Panc1 (cell line): ENCODE measurements at places on chromosomes 12 and 14. TPM values are rescaled to one million over a fixed set of nuclear protein-coding genes. Genes with fewer than 3 reads are reported as not detected.

DNA sequence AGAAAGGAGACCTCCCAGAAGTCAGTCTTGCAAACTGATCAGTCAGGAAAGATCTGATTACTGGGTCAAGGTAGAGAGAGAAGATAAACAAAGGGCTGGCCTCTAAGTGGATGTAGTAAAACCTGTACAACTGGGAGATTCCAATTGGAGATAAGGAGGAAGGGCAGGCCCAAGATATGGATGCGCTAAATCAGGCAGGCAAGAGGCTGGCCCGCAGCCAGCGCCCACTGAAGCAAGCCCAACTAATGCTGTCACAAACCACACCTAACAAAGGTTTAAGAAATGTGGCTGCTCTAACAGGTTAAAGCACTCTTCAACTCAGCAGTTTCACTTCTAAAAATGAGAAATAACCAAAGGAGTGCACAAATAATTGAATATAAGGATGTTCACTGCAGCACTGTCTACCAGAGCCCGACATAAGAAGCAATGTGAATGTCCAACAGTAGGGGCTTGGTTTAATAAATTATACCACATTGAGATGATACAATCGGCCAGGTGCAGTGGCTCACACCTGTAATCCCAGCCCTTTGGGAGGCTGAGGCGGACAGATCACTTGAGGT is 4.7 kb downstream of the GLTP start:
- H3K27me3 ChIP-seq, result no peaks in the 10 kb centered on the region
- H3K27ac ChIP-seq, result no peak overlapping the region
- H3K36me3 ChIP-seq, result no peaks in the 10 kb centered on the region

DNA sequence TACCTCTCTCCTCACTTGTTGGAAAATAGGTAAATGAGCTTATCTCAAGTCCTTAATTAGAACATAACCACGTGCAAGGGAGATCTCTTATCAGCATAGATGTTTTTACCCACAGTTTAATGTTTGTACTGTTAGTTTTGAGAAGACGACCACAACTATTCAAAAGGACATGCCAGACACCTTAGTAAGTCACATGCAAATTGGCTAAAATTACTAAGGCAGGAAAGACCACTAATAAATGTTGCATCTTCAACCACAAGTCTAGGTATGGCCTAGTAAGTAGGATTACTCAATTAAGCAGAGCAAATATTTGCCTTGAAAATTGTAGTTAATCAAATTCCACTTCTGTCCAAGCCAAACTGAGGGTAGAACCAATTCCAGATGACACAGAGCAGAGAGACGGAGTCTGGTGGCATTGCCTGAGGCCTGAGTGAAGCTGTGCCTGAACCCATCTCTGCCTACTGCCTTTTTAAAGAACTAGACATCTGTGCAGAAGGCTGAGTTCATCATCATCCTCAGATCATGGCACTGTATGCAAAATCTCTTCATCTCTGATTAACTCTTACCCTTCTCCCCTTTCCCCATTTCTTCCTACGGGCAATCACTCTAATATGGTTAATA is 29.7 kb upstream of the CHST11 start:
- no peak overlapping the region for H3K27ac ChIP-seq
- no peak overlapping the region for H3K4me3 ChIP-seq

Gene PLA2G1B
- 0.69 TPM for total RNA-seq

Gene ACSS3
- total RNA-seq, result 0.10 TPM

DNA sequence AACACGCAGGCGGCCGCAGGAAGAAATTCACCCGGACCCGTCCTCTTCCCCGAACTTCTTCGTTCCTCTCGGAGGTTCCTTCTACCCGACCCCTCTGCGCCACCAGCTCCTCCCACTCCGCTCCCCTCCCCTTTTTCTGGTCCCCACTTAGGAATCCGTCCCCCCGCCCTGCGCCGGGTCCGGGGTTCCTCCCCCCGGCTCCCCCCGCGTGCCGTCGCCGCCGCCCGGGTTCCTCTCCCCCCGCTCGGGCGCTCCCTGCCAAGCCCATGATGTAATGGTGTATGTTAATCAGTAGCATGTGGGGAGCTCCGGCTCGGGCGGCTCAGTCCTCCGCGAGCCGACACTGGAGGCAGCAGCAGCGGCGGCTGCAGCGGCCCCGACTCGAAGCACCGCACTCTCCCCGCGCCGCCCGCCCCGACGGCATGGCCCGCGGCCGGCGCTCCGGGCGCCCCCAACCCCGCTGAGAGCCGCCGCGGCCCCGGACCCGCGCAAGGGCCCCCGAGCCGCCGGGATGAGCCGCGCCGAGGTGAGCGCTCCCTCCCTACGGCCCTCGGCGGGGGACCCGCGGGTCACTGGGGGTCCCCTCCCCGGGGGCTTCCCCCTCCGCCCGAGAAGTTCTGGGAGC is 1.0 kb upstream of the SAMD4A start:
- H3K4me1 ChIP-seq, result peaks cover 22% of the 10 kb centered on the region
- DNase-seq, result no peak
- H3K27ac ChIP-seq, result peak overlapping the region; percentile 48; the same call in 1 of the 2 replicates
- peak overlapping the region; percentile 64 for H3K4me3 ChIP-seq
- H3K27me3 ChIP-seq, result no peaks in the 10 kb centered on the region
- H3K36me3 ChIP-seq, result no peaks in the 10 kb centered on the region

DNA sequence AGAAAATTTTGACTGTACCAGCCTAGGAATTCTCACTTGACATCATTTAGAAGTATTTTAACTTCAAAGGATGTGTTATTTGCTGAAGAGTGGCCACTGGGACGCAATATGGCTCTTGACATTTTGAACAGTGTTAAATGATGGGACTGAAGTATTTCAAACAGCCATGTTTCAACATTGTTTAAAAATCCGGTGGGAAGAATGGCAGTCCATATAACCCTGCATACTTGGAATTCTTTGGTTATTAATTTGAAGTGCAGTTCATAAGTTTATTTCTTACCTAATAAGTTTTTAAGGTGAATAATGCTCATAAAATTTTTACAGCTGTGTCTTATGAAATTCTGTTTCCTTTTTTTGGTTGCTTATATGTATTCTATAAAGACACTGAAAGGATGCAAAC is 8.3 kb downstream of the TMTC2 start:
- no peaks in the 10 kb centered on the region for H3K36me3 ChIP-seq
- DNase-seq, result no peak
- no peak overlapping the region for H3K27ac ChIP-seq
- H3K4me3 ChIP-seq, result no peak overlapping the region
- no peaks in the 10 kb centered on the region for H3K27me3 ChIP-seq

DNA sequence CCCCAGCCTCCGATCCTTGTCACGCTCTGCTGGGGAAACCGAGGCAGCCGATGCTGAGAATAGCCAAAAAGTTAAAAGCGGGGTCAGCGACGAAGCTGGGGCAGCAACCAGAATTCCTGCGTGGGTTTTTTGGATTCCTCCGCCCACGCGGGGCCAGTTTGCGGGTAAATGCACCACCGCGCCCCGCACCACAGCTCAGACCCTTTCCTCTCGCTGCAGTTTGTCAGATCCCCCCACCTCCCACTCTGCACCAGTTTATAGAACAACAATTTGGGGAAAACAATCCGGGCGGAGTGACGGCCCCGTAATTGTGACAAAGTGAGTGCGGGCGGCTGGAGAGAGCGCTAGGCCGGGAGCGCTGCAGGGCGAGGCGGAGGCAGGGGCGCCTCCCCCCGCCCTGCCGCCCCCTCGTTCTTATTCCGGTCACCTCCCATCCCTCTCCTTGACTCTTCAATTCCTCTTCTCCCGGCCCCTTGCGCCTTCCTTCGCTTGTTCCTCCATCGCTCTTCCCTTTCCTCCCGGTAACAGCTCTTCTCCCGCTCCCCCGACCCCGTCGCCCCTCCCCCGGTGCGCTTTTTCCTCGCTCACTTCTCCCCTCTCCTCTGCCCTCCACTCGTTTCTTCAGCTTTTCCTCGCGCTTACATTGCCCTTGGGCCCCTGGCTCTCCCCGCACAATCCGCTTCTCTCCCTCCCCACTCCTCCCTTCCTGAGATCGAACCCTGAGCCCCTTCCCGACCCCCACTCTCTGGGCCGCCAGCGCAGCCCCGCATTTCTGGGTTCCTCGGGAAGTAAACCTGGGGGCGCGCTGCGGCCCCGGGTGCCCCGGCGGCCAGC is 646 bp upstream of the DNAJC22 start:
- no peaks in the 10 kb centered on the region; the same call in 1 of the 2 replicates for H3K27me3 ChIP-seq
- no peak overlapping the region for H3K27ac ChIP-seq
- H3K4me1 ChIP-seq, result peaks cover 20% of the 10 kb centered on the region
- peak overlapping the region; percentile 31 for H3K4me3 ChIP-seq

Gene SLC35E3
- total RNA-seq, result 15.9 TPM

DNA sequence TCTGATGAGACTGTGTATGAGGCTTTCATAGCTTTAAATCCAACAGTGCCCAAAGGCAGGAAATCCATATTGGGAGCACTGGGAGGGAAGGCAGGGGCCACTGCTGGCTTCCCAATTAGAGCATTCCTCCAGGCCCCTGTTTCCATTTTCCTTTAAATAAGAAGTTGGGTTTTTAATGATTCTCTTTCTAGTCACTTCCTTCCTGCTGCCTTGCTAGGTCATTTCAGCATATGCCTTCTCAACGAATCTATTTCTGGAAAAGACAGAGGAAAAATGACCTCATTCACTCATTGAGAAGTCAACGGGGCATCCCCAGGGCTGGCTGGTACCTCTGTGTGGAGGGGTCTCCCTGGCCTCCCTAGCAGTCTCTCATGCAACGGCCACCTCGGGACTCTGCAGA is 43.5 kb downstream of the IGF1 start:
- DNase-seq, result no peak
- no peaks in the 10 kb centered on the region for H3K27me3 ChIP-seq
- H3K4me1 ChIP-seq, result no peaks in the 10 kb centered on the region
- H3K36me3 ChIP-seq, result no peaks in the 10 kb centered on the region
- no peak overlapping the region for H3K27ac ChIP-seq

DNA sequence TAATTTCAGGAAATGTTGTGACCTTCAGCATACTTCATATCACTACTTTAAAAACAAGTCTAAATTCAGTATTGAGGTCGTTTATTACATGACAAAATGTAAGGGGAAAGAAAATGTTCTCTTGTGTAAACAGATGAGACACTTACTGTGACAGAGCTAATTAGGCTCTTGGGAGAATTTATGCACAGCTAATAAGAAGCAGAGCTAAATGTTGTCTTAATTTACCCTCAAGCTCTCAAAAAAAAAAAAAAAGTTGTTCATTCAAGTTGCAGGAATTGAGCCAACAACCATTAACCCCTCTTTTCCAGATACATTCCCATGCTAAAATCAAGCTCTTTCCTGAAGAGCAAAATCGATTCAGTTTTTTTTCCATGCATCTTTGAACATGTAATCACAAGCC is 1419.4 kb downstream of the FSCB start:
- H3K4me3 ChIP-seq, result no peak overlapping the region
- H3K27me3 ChIP-seq, result no peaks in the 10 kb centered on the region
- no peaks in the 10 kb centered on the region for H3K36me3 ChIP-seq
- no peak overlapping the region for H3K27ac ChIP-seq
- no peak for DNase-seq

Gene CLEC1A
- 0.41 TPM for total RNA-seq
